Osteoblast (primary cell): ENCODE measurements at places on chromosomes 2 and 18.

DNA sequence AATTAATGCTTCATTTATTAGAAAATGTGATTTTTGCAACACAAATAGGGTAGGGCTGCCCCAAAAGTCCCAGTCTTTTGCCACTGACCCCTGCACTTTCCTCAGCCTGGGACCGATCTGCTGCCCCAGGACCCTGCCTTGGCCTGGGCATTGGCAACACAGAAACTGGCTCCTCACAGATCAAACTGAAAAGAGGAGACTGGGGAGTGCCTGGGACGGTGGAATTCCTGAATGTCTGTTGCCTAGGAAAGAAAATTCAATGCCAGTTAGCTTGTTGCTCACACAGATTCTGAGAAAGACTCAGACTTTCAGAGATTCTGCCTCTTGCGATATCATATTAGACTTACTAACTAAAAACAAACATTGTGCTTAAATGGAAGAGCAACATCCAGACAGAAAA lies 211.2 kb downstream of the VAPA start:
- DNase-seq = no peak

GRCh38 chr2:60554646-60555065 lies 1.2 kb upstream of the BCL11A start:
- DNase-seq = no peak

DNA sequence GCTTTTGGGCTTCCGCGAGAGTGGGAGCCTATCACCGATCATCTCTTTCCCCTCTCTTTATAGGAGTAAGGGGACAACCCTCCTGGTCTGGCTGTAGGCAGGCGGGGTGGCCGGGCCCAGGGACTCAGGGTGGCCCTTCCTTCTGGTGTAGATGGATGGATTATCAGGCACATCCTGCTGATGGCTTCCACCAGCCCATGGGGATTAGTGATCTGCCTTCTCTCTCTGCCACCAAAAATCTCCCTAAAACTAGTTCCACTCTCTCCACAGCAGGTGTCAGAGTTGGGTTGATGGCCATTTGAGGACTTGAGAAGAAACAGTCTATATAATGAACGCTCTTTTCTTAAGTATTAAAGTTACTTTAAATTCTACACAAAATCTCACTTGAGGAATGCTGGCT lies 37.4 kb downstream of the NCK2 start:
- DNase-seq = no peak

DNA sequence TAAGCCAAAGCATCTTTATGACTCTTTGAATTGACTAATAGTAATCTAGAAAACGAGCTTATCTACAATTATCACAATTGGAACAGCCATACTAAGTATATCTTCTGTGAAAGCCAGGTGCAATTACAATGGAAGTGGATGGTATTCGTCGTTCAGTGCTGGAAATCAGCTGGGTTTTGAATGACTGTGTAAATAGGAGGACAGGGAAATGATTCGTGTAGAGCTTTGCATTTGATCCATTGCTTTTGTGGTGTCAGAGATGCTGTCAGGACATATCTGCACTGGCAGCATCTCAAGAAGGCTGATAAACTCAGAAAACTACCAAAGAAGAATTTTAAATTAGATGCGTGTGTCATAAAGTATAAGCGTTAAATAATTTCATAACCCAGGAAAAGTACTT lies 187.1 kb downstream of the ZNF407 start:
- no peak for DNase-seq
